Brain pericyte (primary cell): ENCODE measurements at places on chromosomes 1 and 21.

- no peak for DNase-seq
Observed at GRCh38 chr1:221138516-221138915, 259.3 kb downstream of the HLX start.

- DNase-seq, result no peak
Observed at GRCh38 chr1:108845446-108845845, 11.4 kb downstream of the AKNAD1 start.

DNA sequence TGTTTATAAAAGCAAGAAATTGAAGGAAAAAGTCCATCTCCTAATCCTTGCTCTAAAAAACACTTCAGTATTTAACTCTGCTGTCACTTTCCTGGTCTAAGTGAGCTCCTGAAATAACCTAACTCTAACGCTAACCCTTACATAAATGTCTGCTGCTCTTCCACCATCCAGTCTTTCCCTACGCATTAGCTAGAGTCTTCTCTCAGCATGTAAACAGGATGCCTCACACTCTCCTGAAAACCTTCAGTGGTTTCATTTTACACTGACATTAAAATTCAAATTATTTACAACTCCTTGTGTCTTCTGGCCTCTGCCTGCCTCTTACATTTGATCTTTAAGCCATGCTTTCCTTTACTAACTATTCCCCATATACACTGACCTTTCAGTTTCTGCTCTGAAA, 697.6 kb upstream of the CXADR start:
- no peak for DNase-seq

DNA sequence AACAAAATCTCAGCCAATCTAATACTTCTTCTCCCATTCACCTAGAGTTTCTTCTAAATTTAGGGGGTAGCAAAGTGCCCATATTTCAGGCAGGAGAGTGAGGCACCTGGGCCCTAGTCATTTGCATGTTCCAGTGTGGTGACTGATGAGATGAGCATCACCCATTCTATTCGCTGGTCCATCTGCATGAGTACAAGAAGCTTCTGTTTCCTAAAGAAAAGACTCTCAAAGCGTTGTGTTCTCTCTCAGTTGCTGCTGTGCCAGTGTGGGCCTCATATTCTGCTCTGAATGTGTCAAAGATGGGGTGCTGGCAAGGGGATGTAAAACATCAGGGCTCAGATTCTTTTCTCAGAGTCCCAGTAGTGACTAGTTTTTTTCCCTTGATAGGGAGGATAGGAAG, 16.1 kb upstream of the DPYD start:
- DNase-seq, result no peak

DNA sequence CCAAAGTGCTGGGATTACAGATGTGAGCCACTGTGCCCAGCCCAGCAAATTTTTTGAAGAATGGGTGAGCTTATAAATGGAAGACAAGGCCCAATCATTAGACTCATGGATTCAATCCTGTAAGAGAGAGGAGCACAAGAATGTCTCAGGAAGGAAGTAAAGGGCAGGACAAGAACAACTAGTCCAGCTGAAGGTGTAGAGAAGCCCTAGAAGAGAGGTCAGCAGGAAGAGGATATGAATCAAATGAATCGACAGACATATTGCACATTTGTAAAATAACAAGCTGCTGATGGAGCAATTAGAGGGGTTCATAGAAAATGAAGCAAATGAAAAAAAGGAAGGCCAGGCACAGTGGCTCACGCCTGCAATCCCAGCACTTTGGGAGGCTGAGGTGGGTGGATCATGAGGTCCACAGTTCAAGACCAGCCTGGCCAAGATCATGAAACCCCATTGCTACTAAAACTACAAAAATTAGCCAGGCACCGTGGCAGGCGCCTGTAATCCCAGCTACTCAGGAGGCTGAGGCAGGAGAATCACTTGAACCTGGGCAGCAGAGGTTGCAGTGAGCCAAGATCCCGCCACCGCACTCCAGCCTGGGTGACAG, 74.9 kb downstream of the MIS18A start:
- no peak for DNase-seq

GRCh38 chr1:47188791-47189785, 748 bp downstream of the PDZK1IP1 start:
- DNase-seq, result no peak

- DNase-seq, result no peak
Observed at GRCh38 chr1:232521660-232522059, 108.3 kb downstream of the SIPA1L2 start.

- no peak for DNase-seq
Observed at GRCh38 chr1:195462646-195463045, 1145.6 kb downstream of the KCNT2 start.

DNA sequence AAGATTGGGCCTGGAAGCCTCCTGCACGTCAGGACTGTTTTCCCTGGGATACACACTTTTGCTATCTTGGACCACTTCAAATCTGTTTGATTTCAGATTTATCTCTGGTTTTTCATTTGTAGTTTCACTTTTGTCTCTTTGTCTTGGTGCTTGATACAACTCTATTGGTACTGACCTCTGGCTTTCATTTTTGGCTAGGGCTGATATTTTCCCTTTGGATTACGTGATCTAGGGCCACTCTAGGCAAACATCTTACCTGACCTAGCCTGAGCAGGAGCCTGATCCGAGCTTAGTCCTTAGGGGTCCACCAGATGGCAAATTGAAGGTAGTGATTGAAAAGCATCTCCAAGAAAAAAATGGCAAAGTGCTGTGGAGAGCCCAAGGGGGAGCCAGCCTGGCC, 39.6 kb downstream of the ZBTB18 start:
- DNase-seq, result no peak

- DNase-seq, result no peak
Observed at GRCh38 chr1:119687434-119688079, 24.2 kb upstream of the PHGDH start.

DNA sequence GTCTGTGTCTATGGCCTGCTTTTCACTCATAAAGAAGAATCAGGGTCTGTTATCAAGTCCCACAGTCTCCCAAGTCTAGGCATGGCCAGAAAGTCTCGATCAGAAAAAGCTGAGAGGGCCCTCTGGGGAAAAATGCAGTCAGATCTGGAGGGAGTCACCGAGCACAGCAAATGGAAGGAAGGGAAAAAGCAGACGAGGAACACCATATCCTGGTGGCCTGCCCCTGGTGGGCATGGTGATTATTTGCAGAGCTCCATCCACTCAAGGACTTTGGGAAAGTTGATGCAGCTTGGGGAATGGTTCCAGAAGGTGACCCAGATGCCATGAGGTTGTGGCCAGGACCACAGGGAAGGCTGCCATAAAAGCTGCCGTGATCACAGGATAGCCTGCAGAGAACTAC, 189.1 kb downstream of the CLIC6 start:
- DNase-seq, result no peak

DNA sequence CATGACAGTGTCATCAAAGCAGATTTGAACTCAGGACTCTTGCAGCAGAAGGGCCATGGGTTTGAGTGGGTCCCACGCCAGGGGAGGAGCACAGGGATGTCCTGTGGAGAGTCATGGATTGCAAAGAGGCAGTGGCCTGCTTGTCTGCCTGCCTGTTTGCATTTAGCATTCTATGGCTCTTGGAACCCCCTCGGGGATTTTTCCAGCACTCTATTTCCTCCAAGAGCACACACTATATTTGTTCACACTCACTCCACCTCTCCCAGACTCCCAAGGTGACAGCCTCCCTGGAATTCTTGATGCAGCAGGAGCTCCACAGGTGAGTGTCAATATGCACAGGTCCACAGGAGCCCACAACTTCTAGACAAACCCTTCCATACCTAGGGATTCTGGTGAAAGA, 73.1 kb upstream of the LRRN2 start:
- DNase-seq, result no peak

- DNase-seq, result peak; percentile 5
Observed at GRCh38 chr1:168603501-168604110, 27.2 kb downstream of the XCL1 start.

GRCh38 chr1:96581772-96582171, 139.8 kb upstream of the PTBP2 start:
- no peak for DNase-seq

DNA sequence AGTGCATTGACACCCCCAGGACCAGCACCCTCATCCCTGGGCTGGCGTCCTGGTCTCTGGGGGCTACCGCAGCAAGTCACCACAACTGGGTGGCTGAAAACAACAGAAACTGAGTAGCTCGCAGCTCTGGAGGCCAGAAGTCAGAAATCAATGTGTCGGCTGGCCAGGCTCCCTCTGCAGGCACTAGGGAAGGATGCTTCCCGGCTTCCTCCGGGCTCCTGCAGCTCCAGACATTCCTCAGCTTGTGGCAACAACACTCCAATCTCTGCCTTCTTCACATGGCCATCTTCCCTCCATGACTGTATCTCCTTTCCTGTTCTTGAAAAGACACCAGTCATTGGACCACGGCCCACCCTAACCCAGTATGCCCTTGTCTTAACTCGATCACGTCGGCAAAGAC, 224.2 kb downstream of the NPHP4 start:
- DNase-seq, result no peak

GRCh38 chr1:204464701-204465100, 29.9 kb downstream of the PIK3C2B start:
- no peak for DNase-seq

GRCh38 chr1:157091668-157092273, 7.8 kb downstream of the ETV3L start:
- DNase-seq, result no peak

GRCh38 chr1:157348538-157349480, 203.5 kb downstream of the FCRL5 start:
- DNase-seq, result no peak

GRCh38 chr1:33791251-33791650, 72.6 kb upstream of the HMGB4 start:
- no peak for DNase-seq

DNA sequence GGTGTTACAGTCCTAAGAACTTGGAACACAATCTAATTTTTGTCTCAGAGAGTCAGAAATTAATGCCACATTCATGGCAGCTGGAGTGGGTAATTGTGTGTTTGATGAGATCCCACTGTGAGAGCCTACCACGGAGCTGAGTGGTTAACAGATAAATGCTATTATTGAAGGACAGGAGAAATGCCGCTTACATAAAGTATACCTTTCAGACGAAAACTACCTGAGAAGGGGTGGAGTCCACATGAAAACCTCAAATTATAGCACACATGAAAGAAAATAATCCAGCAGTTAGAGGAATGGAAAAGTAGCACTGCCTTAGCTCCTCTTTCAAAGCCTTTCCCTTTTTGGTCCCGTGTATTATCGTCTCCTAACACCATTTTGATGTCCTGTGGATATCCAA, 133.0 kb downstream of the BACH1 start:
- no peak for DNase-seq

DNA sequence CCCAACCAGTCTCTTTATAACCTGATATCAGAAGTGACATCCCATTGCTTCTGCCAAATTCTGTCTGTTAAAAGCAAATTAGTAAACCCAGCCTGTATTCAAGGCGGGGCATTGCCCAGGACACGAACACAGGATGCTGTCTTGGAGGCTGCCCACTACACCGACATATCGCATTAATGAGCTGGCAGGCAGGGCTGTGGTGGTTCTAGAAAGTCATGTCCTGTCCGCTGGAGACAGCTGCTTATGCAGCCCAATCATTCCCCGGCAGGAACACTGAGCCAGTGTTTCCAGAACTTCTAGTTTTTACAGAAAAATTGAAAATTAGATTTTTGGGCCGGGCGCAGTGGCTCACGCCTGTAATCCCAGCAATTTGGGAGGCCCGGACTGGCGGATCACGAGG, 19.3 kb downstream of the C1orf167 start:
- DNase-seq, result no peak

DNA sequence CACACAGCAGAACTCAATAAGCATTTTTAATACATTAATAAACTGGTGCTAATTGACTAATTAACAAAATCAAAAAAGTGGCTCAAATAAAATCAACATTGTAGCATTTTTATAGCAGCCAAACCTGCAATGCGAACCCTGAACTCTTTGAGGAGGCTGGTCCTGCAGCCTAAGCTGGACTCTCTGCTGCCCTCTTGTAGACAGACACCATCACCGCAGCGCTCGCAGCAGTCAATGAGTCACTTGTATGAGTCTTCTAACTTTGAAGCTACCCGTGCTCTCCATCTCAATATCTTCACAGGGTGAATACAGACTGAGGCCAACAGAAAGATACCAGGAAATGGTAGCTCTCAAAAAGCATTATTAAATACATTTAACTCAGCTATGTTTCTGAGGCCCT, 9.7 kb upstream of the KRTAP7-1 start:
- DNase-seq, result no peak
